Kidney glomerular epithelial cell (primary cell): ENCODE measurements at places on chromosomes 5 and 9.
A peak's percentile ranks its signal among the peaks of the same experiment; 100 is the strongest.

DNA sequence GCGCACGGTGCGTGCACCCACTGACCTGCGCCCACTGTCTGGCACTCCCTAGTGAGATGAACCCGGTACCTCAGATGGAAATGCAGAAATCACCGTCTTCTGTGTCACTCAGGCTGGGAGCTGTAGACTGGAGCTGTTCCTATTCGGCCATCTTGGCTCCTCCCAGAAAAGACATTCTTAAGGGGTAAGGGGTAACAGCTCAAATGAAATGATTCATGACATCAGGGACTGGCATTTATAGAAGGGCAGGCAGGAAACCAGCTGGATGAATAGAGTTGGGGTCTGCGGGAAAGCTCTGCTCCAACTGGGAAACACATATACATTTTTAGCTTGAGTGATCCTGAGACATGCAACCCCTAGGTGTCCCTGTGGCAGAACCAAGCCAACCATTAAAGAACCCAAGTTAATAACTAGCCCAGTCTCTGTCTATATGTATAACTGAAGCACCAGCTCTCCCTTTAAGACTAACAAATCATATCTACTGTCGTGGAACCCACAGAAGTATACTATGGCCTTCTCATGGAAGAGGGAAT, 119.3 kb downstream of the LMNB1 start:
- DNase-seq, result no peak

- no peak for DNase-seq
Observed at GRCh38 chr9:90024823-90025222, 420.0 kb downstream of the GADD45G start.

DNA sequence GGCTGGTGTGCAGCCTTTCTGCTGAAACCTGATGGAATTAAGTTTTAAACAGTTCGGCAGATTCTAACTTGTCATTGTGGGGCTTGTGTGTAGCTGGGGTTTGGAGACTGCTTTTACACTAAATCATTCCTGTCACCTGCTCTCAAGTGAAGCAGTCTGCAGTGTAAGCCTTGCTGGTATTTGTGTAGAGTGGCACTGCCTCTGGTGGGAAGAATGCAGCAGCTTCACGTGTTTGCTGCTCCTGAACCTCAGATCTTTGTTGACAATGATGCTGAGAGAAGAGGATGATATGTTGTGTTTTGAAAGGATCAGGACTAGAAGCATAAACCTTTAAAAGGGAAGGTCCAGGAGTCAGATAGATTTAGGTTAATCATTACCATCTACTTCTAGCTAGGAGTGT, 88.1 kb downstream of the KDM4C start:
- DNase-seq, result peak; percentile 32

- no peak for DNase-seq
Observed at GRCh38 chr5:113213551-113214425, 221.0 kb downstream of the TSSK1B start.

GRCh38 chr5:68679041-68679440, 414.8 kb upstream of the SLC30A5 start:
- DNase-seq, result no peak
